ENCODE measurements at places on chromosomes 1 and 21. TPM values are rescaled to one million over a fixed set of nuclear protein-coding genes. Genes with fewer than 3 reads are reported as not detected.

Gene AKT3
- 19.0 TPM for total RNA-seq

Gene LCE3E
- total RNA-seq: not detected

Gene WNT4
- total RNA-seq: not detected

Gene PRELP
- total RNA-seq: 0.65 TPM

Gene TSPEAR
- not detected for total RNA-seq

Gene BEND5
- total RNA-seq: 3.7 TPM

Data from cardiac atrium fibroblast (primary cell).